PC-3 (cell line): ENCODE measurements at places on chromosomes 4 and X. TPM values are rescaled to one million over a fixed set of nuclear protein-coding genes. Genes with fewer than 3 reads are reported as not detected.

Gene SPANXA2
- total RNA-seq: not detected in 2 replicates

- DNase-seq: no peak
- H3K4me3 ChIP-seq: no peak overlapping the region
- H3K4me1 ChIP-seq: no peaks in the 10 kb centered on the region
- no peaks in the 10 kb centered on the region for H3K36me3 ChIP-seq
- no peaks in the 10 kb centered on the region for H3K27me3 ChIP-seq
Observed at GRCh38 chr4:59180969-59181368, 2019.2 kb upstream of the ADGRL3 start.

Gene KLHL34
- not detected in 2 replicates for total RNA-seq

Gene HMX1
- total RNA-seq: not detected in 2 replicates

GRCh38 chrX:32867781-32868523 is 343.4 kb downstream of the DMD start:
- no peaks in the 10 kb centered on the region for H3K36me3 ChIP-seq
- H3K4me1 ChIP-seq: no peaks in the 10 kb centered on the region
- H3K4me3 ChIP-seq: no peak overlapping the region
- no peaks in the 10 kb centered on the region for H3K27me3 ChIP-seq
- no peak for DNase-seq
